Daoy (cell line): ENCODE measurements at places on chromosomes 11 and 22. TPM values are rescaled to one million over a fixed set of nuclear protein-coding genes. Genes with fewer than 3 reads are reported as not detected.

DNA sequence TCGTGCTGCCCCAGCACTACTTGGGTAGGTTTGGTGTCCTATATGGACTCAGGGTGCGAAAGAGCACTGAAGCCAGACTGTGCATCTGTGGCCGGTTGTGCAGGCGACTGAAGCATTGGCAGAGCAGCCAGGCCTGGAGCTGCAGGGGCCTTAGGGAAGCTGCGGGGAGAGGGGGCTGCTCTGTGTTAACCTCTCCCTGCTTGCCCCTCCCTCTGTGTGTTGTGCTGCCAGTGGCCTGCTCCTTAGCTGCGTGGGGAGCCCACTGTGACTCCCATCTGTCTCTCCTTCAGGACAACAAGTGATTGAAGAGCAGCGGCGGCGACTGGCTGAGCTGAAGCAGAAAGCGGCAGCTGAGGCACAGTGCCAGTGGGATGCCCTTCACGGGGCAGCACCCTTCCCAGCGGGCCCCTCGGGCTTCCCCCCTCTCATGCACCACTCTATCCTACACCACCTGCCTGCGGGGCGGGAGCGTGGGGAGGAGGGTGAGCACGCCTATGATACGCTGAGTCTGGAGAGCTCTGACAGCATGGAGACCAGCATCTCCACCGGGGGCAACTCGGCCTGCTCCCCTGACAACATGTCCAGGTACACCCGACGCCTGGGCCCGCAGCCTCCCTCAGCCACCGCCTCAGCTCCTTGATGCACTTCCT lies 34.3 kb downstream of the TREH start:
- no peak for DNase-seq

The C22orf42 gene
- not detected in 2 replicates for total RNA-seq

The CLMP gene
- 20.8 and 29.1 TPM in 2 replicates for total RNA-seq

The RNF169 gene
- 5.0 and 5.8 TPM in 2 replicates for total RNA-seq

The ARHGAP20 gene
- total RNA-seq, result not detected in 2 replicates
